CD4-positive, alpha-beta T cell treated with Interleukin-1 beta for 1 hour (primary cell): ENCODE measurements at places on chromosomes 6 and 20.

- no peak for DNase-seq
Measured at GRCh38 chr6:62328607-62329006, 42.6 kb upstream of the KHDRBS2 start.

DNA sequence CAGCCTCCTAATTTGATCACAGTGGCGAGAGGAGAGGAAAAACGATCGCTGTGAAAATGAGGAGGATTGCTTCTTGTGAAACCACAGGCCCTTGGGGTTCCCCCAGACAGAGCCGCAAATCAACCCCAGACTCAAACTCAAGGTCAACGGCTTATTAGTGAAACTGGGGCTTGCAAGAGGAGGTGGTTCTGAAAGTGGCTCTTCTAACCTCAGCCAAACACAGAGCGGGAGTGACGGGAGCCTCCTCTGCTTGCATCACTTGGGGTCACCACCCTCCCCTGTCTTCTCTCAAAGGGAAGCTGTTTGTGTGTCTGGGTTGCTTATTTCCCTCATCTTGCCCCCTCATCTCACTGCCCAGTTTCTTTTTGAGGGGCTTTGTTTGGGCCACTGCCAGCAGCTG lies 28.7 kb downstream of the SAYSD1 start:
- no peak for DNase-seq

- peak; percentile 37 for DNase-seq
Measured at GRCh38 chr20:43448748-43449535, 8.8 kb upstream of the SRSF6 start.

DNA sequence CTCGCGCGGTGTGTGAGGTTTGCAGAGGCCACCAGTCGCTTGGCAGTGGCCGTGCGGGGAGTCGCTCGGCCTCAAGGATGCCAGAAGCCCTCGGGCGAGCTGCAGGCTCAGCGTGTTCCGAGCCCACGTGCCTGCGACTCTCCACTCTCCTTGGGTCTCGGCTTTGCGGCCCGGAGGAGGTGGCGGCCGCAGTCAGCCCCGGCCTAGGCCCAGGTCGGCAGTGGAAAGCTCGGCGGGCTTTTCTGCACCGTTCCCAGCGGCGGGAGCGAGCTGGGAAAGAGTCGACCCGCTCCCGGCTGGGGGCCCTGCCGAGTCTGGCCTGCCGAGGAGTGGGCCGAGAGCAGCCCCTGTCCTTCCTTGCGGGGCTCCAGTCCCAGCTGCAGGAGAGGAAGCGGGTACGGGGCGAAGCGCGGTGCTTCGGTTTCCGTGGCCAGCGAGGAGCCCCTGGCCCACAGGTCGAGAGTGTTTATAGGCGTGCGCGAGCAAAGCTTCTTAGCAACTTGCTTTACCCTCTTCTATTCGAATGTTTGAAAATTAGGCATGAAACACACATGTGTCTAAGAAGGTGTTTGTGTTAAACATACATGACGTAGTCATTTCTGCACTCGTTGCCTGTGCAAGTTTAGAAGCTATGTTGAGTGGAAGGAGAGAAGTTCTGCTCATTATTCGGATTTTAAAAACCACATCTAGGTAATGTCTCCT lies 5.6 kb downstream of the FOXC1 start:
- DNase-seq: no peak

DNA sequence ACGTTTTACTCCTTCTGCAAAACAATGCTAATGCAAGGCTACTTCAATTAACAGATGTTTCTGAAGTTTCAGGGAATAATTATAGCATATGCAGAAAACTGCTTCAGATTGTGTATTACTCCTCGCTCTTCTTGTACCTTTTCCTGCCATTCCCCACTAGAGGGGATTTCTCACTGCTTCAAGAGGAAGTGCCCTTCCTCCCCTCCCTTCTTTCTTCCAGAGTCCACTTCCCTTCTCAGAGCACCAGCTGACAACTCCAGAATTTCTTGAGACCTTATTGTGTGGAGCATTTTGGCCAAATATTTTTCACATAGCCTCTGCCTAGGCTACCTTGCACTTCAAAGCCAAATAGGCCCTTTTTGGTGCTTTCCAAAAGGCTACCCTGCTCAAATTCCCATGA lies 12.7 kb upstream of the MCUR1 start:
- DNase-seq: no peak

DNA sequence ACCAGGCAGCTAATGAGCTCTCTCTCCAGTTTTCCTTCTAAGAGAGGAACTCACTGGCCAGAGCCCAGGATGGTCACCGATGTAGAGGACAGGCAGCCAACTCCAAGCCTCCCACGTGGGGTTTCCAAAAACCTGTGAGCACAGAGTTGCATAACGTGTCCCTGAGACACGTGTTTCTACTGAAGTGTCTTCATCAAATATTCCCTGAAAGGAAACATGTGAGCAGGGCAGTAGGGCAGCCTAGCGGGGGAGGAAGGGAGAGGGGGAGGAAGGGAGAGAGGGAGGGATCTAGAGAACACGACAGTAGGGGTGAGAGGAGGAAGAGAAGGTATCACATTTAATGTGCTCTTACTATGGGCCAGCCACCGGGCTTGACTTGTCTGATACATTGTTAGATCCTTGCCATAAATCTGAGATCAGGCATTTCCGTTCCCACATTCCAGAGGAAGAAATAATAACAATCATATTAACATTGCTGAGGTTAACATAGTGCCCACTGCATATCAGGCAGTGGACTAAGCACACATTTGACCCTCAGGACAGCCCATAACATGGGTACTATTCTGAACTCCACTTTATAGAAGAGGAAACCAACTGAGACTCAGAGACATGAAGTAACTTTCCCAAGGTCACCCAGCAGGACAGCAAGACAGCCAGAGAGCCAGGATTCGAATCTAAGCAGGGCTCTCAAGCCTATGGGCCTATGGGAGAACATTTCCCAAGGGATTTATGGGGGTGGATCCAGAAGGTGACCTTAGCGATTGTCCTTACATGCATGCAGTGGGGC lies 4.5 kb upstream of the SYS1 start:
- peak; percentile 14 for DNase-seq

DNA sequence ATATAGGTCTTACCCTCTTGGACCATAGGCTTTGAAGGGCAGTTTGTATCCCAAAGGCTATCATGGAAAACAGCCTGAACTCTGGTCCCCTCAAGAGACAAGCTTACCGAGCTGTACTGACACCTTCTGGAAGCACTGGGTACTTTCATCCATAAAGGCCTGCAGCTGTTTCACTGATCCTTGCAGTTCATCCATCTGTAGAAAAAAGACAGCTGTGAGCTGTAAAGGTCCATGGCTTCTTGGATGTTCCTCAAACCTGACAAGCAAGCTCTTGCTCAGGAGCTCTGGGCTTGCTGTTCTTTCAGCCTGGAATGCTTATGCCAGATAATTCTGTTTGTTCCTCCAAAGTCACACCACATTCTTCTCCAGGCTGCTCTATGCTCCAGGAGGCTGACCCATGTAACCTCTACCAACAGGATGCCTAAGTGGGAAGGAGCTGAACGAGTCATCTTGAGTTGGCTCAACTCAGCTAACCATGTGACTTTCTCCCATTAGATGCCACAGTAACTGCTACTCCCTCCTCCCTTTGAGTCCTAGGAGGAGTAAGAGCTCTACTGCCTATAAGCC lies 8.8 kb upstream of the NDRG3 start:
- DNase-seq: peak; percentile 67

- DNase-seq: no peak
Measured at GRCh38 chr6:110037726-110038295, 59.7 kb downstream of the GPR6 start.

DNA sequence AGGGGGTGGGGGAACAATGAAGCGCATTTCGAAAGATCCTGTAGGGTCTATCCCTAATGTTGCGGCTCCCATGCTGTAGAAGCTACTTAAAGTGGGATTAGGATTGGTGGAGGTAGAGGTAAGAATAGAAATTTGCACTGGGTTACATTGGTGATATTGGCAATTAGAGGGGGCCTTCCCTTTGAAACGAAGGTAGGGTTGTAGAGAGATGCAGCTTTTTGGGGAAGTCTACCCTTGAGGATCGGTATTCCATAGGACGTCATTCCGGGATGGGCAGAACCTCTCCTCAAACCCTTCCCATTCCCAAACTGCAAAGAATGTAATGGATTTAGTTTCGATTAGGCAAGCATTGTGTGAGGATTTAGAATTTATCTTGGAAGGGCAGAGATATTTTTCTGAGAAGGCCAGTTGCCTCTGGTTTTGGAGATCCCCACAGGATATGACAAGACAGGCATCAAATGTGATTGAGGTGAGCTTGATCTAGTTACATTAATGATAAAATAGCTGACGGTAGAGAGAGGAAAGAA lies 5.4 kb upstream of the ZNFX1 start:
- DNase-seq: no peak
